SJSA1 (cell line): ENCODE measurements at places on chromosomes 3 and 15.

DNA sequence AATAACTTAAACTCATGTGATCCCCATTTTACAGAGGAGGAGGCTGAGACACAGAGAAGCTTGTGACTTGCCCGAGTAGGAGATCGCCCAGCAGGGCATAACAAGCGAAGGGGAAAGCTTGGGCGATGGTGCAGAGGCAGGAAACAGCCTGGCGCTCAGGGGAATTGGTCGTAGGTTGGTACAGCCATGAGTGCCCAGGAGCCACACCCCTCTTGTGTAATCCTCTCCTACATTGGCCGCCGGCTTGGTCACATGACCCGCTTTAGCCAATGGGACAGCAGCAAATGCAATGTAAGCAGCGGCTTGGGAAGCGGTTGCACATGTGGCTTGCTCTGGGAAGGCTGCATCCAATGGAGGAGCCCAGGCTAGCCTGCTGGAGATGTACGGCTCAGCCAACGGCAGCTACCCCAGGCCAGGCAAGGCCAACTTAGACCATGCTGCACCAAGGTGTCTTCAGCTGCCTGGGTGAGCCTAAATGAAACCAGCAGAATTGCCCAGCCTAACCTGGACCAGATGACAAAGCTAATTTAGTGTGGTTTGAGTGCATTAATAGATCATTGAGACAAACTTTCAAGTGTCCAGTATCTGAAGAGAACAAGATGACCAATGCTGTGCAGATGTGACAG is 50.3 kb upstream of the SLC6A6 start:
- DNase-seq: no peak

DNA sequence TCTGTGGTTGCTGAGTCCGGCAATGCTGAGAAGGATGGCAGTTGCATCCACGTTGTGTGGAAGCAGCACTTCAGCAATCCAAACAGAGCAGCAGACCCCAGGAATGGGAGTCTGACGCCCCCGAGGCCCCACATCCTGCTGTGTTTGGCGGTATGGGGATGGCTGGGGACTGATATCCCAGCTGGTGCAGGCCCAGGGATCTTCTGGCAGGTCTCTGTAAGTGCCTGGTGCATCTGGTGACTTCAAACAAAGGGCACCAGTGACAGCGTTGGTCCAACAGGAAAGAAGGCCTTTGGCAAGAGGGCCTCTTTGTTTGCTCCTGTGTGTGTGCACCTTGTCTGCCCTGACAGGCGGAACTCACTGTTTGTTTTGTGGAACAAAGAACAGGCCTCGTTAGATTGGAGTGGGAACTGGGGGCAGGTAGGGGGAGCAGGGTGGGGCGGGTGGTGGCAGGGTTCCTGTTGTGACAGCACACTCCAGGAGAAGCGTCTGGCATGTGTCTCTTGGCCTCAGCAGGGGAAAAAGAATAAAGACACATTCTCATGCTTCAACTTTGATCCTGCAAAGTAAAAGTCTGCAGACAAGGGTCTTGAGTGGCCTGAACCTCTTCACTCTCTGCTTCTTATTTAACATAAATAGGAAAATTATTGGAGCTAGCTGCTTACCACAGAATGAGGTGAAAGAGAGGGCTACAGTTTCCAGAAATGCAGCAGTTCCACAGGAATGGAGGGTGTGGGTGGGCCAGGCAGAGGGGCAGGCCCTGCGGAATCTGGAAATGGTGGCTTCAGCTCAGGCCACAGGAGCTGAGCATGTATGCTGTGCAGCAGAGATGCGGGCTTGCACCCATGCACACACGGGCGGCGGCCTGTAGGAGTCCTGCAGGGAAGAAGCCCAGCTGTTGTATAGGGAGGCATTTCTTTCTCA is 94.5 kb upstream of the MYZAP start:
- no peak for DNase-seq

DNA sequence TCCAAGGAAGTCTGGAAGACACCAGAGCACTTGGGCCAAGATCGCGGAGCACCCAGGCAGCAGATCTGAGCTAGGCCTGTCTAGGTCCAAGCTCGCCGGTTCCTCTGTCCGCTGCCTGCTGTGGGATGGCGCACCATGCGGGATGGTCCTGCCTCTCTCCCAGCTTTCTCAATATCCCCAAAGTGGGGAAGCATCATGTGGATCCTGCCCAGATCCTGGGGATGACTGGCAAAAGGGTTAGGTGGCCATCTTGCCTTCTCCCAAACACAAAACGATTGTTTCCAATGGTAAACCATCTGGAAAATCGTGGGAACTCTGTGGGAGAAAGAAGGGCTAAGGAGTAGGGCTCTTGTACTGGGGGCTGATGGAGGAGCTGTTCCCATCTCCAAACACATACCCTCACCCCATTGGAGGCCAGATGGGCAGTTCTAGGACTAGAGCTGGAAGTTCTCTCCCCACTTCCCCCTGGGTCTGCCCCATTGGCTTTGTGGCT is 8.9 kb downstream of the PRKCD start:
- no peak for DNase-seq

DNA sequence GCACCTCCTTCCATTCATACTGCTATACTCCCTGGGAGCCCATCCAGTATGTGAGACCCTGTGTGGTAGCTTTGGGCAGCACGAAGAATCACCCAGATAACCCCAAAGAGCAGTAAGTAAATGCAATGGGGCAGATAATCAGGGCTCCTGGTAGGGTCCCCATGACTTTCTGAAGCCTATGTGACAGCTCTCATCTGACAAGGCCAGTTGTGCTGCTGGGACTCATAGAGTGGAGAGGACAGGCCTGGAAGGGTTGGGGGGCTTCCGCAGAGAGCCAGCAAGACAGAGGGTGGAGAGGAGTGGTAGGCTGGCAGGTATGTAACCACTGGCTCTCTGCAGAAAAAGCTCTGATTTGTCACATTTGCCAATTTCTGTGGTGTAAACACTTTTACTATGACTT is 3.2 kb upstream of the SLC6A20 start:
- no peak for DNase-seq

- no peak for DNase-seq
Observed at GRCh38 chr3:4472312-4472711, 5.2 kb upstream of the SUMF1 start.

DNA sequence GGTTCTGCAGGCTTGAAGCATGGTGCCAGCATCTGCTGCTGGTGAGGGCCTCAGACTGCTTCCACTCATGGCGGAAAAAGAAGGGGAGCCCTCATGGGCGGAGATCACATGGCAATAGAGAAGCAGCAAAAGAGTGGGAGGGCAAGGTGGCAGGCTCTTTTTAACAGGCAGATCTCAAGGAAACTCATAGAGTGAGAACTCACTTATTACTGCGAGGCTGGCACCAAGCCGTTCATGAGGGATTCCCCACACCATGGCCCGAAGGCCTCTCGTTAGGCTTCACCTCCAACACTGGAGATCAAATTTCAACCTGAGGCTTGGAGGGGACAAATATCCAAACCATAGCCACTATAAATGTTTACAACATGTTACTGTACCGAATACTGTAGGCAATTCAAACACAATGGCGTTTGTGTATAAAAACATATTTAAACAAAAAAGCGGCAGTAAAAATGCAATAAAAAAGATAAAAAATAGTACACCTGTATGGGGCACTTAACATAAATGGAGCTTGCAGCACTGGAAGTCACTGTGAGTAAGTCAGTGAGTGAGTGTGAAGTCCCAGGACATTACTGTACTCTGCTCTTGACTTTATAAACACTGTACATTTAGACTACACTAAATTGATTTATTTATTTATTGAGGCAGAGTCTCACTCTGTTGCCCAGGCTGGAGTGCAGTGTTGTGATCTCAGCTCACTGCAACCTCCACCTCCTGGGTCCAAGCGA is 18.8 kb upstream of the MOBP start:
- no peak for DNase-seq
